ENCODE measurements at places on chromosomes 16 and 17.
A peak's percentile ranks its signal among the peaks of the same experiment; 100 is the strongest.

GRCh38 chr16:68105611-68106010 lies 20.4 kb downstream of the NFATC3 start:
- no peak for DNase-seq

DNA sequence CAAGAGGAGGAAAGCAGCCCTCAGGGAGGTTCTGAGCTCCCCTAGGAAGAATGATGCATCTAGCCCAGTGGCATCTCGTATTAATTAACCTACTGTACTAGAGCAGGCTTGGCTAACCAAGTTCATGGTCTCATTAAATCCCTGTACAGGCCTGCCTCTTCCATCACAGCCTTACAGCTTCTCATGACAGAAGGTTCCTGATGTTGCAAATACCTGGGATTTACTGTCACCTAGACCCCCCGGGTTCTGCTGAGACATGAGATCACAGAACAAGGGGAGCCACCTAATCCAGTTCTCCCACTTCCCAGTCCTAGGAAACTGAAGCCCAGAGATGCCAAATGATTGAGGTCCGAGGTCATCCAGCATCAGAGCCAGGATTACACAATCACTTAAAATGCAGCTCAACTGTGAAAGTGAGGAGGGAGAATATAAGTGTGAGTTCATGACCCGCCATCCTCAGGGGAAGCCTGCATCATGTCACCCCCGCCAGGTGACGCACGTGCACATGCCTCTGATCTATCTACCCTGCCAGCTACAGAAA lies 23.9 kb downstream of the ACLY start:
- no peak for DNase-seq

DNA sequence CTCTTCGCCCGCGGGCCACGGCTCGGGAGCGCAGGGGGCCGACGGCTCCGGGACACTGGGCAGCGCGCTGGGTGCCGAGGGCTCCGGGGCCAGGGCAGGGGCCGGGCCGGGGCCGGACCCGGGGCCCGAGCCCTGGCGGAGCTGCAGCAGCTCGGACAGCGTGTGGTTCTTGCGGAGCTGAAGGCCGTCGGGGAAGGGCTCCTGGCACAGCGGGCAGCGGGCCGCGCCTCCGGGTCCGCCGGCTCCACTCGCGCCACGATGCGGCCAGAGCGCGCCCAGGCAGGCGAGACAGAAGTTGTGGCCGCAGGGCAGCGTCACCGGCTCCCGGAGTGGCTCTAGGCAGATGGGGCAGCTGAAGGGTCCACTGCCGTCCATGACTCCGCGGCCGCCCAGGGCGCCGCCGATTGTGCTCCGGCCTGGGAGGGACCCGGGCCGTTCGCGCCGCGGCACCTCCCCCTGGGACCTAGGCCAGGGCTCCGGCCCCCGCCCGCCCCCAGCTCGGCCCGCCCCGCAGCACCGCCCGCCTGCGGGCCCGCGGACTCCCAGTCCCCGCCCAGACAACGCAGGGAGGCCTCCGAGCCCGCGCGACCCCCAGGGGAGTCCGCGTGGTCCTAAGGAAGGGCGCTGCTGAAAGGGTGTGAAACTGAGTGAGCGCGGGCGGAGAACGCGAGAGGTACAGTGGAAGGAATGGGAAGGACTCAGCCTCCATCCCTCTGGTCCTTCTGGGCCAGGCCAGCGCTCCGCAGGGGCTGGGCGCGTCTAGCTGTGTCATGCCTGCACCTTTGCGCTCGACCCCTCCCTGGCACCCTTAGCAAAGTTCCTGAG lies at the start of gene TRIM47:
TRIM47 (minus strand) TSS at position 408 of the 825 bp plus-strand sequence; CDS start at position 375, 33 bp downstream.
- DNase-seq = no peak

DNA sequence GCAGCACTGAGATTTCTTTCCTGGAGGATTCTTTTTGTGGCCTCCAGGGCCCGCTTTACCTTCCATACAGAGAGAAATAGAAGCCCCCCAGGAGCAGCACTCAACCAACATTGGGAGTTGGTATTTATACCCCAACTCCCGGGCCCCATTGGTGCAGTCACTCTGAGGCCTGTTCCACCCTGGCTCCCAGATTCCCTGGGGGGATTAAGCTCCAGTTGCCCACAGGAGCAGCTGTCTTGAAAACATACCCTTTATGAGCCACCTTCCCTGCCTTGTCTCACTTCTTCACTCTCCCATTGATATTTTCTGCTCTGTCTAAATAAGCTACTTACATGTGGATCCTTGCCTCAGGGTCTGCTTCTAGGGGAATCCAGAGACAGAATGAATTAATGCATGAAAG lies 167.8 kb downstream of the KATNIP start:
- DNase-seq = no peak

DNA sequence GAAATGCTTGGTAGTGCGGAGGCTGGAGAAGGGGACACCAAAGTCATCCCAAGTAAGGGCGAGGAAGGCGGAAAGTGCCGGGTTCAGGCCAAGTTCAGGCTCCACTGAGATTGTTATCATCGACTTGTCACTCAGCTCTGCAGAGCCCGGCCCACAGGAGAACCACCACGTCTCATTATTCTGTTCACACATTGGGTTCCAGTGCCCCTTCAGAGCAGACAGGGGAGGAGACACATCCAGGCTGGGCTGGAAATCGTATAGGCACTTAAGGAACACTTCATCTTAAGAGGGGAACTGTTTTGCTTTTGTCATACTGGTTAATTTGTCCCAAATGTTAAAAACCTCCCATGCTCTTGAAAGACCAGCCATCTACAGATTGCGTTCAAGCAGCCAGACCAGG lies 118.3 kb upstream of the ADAMTS18 start:
- no peak for DNase-seq

- no peak for DNase-seq
Observed at GRCh38 chr17:43572368-43572980, 26.3 kb upstream of the ETV4 start.

GRCh38 chr16:88340755-88341150 lies 42.0 kb upstream of the ZNF469 start:
- no peak for DNase-seq

- DNase-seq = no peak
Observed at GRCh38 chr16:50207652-50208051, 54.5 kb downstream of the TENT4B start.

GRCh38 chr16:3656491-3657468 lies 2.3 kb downstream of the DNASE1 start:
- DNase-seq = no peak

GRCh38 chr16:496097-496886 lies 31.2 kb upstream of the CAPN15 start:
- DNase-seq = no peak

- DNase-seq = no peak
Observed at GRCh38 chr17:28792877-28793661, 49.3 kb downstream of the TRAF4 start.

- DNase-seq = no peak
Observed at GRCh38 chr16:50505115-50505514, 43.1 kb upstream of the NKD1 start.

DNA sequence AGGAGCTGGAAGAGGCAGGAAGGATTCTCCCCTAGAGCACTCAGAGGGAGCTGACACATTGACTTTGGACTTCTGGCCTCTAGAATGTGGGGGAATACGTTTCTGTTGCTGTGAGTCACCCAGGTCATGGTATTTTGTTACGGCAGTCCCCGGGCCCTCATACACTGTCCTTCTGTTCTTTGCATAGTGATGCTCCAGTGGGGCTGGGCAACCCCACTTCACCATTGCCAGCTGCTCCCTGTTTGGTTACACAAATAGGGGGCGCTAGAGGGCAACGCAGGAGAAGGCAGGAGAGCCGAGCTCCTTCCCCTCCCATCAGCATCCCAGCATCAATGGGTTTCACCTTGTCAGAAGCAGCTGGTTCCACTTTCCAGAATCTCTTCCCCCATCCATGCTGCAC lies 257.7 kb upstream of the FOXF1 start:
- DNase-seq = no peak

DNA sequence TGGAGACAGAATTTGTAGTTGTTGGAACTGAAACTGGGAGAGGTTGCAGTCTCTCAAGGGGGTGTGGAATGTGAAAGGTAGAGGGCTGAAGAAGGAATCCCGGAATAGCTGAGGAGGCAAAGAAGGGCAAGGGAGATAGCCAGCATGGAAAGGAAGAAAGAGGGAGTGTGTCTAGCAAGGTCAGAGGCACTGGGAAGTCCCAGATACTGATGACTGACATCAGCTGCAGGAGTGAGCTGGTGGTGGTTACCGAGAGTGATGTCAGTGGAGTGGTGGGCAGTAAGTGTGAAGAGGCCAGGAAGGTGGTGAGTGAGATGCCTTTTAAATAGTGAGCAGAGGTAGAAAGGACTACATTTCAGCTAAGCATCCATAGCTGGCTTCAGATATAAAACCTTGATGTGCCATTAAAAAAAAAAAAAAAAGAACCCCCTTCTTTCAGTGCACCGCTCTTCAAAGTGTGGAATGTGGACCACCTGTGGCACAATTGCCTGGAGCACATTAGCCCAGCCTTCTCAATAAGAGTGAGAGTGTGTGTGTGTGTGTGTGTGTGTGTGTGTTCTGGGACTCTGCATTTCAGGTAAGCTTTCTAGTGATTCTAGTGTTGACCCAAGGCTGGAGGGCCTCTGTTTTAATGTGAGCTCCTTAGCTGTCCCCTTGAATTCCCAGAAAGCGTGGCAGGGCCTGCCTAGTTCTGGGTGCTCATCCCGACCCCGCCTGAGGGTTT lies 8.5 kb downstream of the PRMT7 start:
- peak; percentile 26 for DNase-seq

DNA sequence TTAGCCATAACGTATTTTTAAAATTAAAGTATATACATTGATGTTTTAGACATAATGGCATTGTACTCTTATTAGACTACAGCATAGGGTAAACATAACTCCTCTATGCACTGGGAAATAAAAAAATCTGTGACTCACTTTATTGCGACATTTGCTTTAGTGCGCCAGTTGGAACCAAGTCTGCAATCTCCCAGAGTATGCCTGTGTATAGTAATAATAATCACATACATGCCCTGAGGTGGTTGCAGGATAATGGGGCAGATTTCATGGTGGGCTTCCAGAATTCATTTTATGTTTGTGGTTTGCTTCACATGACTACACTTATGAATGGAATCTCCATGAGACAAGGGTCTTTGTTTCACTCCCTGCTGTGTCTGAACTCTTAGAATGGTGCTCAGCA lies 66.9 kb upstream of the N4BP1 start:
- DNase-seq = no peak

DNA sequence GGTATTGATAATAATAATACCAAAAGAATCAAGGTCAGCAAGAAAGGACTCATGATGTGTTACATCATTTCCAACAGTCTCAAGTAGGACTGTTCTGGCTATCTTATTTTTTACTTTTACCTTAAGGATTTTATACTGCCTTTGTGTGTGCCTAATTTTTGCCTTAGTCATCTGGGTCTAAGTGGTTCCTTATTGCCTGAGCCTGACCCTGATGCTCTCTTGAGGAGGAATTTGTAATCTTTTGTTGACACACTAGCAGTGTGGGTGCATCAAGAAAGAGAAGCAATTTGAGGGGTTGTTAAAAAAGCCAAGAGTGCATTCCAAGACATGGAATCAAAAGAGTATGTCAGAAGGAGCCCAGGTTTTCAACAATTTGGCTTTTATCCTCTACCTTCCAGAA lies 59.3 kb downstream of the TMEM100 start:
- no peak for DNase-seq

DNA sequence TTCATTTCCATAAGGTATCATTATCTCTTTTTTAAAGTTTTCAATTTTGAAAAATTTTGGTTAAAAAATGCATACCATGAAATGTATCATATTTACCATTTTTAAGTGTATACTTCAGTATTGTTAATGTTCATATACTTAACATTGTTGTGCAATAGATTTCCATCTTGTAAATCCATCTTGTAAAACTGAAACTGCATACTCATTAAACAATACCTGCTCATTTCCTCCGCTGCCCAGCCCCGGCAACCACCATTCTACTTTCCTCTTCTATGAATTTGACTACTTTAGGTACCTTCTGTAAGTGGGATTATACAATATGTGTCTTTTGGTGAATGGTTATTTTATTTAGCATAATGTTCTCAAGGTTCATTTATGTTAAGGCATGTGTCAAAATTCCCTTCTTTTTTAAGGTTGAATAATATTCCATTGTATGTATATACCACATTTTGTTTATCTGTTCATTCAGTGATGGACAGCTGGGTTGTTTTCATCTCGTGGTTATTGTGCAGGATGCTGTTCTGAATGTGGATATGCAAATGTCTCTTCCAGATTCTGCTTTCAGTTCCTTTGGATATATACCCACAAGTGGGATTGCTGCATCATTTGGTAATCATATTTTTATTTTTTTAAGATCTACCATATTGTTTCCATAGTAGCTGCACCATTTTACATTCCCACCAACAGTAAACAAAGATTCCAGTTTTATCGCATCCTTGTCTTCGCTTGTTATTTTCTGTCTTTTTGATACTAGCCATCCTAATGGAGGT lies 6.7 kb downstream of the CCL2 start:
- no peak for DNase-seq

- DNase-seq = no peak
Observed at GRCh38 chr16:64364894-64365293, 757.0 kb downstream of the CDH11 start.

DNA sequence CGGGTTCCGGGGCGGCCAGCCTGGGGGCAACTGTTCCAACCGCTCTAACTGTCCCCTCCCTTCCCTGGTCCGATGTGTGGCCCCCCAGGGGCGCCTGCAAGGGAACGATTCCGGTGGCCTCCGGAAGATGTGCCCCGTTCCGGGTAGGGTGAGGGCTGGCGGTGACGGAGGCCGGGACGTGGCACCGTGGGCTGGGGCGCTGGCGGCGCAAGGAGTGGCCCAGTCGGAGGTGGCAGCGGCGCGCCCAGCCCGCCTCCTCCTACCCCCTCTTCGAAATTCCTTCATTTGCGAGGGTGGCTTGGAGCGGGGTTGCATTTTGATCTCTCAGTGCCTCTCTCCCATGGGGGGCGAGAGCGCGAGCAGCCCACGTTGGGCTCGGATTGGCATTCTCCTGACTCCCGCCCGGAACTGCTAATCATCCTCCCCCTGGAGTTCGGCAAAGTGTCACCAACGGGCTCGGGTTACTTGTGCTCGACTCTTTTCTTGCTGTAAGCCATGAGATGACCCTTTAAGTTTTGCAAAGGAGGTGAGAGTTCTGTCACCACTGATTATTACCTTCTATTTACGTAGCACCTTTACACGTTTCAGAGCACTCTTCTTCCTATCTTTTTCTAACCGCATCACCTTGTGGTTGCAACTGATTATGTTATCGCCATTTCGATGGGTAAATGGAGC lies 622 bp downstream of the NDEL1 start:
- DNase-seq = peak; percentile 27

DNA sequence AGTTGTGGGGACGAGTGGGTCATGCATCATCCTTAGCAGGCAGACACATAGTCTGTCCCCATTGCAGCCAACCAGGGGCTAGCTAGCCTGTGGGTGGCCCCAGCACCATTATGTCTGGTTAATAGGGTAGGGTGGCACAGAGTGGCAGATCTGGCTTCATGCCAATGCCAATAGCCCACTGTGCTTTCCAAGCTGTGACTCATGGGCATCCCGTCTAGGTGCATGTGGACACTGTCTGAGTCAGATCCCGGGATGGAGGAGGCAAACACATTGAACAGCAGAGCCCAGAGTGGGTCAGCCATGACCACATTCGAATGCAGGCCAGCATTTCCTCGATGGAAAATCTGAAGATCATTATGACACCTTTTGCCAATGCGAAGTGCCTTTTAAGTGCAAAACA lies 2.5 kb downstream of the HS3ST2 start:
- no peak for DNase-seq

GRCh38 chr17:57442914-57443571 lies 186.7 kb downstream of the MSI2 start:
- peak; percentile 42 for DNase-seq
